ENCODE measurements at places on chromosomes 7 and 10.

- no peak for DNase-seq
Observed at GRCh38 chr7:69693042-69693441, 94.8 kb downstream of the AUTS2 start.

DNA sequence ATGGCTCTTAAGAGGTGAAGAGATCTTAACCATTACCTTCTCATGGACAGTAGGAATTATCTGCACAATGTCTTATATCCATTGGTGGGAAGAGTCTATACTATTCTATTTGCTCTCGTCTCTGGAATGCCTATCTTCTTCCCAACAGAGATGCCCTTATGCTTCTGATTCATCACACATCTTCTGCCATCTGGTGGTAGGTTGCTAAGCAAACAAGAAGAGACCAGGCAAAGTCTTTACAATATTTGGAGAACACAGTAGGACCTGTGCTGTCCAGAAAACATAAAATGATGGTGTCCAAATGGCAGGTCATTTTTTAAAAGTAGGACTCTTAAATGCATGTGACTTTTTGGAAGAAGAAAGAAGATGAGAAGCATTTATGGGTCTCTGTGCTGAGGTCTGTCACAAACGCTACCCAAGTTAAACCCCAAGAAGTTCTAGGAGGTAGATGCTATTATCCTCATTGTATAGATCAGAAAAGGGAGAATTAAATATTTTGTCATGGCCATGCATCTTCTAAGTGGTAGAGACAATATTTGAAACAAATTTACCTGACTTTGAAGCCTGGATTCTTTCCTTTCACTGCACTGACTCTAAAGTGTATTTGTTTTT, 67.8 kb upstream of the NXPH1 start:
- DNase-seq: no peak

DNA sequence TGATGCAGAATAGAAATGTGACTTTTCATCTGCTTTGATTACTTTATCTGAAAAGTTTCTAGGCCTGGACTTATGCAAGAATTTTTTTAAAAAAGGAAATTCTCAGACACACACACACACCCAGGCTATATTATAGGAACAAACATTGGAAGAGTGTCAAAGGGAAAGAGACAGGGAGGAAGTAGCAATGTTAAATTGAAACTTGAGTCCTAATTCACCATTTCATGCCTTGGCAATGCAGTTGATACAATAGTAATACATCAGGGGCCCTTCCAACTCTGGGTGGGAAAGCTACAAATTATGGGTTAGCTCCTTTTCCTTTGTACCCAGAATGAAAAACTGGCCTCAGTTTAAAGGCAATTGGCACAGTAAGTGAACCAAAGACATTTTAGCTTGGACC, 258.0 kb upstream of the LYZL1 start:
- no peak for DNase-seq

DNA sequence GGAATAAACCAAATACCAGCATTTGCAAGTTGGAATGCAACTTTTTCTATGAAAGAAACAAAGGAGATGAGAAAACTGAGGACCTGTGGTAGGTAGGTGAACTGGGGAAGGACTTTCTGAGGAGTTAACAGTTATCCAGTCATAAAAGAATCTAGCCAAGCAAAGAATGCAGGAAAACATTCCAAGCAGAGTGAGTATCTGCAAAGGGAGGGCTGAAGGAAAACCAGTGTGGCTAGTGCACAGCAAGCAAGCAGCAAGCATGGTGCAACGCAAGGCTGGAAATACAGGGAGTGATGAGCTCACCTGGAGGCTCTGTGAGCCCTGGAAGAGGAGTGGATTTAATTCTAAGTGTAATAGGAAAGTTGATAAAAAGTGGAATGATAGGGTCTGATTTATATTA, 44.0 kb downstream of the RTKN2 start:
- no peak for DNase-seq

DNA sequence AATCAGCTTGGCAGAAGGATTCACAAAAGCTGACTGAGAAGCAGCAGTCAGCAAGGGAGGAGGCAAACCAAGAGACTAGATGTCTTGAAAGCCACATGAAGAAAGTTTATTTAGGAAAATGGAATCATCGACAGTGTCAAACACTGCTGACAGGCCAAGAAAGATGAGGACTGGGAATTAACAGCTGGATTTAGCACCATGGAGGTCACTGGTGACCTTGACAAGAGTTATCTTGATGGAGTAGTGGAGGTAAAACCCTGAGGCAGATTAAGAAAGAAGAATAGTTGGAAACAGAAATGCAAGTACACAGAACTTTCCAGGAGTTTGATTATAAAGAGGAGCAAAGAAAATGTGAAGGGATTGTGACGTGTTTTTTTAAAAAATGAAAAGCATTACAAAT, 51.5 kb downstream of the LMBR1 start:
- no peak for DNase-seq

- DNase-seq: no peak
Observed at GRCh38 chr10:6231146-6231545, 28.4 kb downstream of the PFKFB3 start.

DNA sequence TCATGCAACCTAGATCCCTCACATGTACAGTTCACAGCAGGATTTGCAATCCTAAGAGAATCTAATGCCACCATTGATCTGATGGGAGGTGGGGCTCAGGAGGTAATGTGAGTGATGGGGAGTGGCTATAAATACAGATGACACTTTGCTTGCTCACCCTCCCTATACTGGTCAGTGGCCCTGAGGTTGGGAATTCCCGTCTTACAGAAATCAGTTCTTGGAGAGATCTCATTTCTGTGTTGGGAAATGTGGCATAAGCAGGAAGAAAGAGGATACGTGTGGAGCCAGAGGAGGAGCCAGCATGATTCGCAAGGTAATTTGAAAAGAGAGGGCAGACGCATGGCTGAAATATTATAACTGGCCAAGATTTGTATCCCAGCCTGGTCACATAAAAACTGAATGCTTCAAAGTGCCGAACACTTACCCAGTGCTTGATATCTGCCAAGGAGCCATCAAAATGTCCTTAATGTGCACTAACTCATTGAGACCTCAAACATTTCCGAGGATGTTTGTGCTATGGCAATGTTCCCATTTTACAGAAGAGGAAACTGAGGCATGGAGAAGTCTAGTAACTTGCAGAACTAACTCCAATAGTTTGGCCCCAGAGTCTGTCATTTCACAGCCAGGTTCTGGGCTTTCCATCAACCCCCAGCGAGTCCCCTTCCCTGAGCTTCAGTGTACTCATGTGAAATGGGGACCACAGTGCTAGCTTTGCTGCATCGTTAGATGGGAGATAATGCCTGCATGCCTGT, 5.5 kb upstream of the IKZF1 start:
- DNase-seq: no peak

- DNase-seq: no peak
Observed at GRCh38 chr10:95225136-95225535, 31.1 kb downstream of the ACSM6 start.

GRCh38 chr10:103736044-103736443, 119.3 kb downstream of the SH3PXD2A start:
- DNase-seq: no peak

- DNase-seq: no peak
Observed at GRCh38 chr7:11833431-11833830, 1.4 kb upstream of the THSD7A start.

GRCh38 chr10:59108296-59108870, 68.1 kb upstream of the PHYHIPL start:
- DNase-seq: no peak

DNA sequence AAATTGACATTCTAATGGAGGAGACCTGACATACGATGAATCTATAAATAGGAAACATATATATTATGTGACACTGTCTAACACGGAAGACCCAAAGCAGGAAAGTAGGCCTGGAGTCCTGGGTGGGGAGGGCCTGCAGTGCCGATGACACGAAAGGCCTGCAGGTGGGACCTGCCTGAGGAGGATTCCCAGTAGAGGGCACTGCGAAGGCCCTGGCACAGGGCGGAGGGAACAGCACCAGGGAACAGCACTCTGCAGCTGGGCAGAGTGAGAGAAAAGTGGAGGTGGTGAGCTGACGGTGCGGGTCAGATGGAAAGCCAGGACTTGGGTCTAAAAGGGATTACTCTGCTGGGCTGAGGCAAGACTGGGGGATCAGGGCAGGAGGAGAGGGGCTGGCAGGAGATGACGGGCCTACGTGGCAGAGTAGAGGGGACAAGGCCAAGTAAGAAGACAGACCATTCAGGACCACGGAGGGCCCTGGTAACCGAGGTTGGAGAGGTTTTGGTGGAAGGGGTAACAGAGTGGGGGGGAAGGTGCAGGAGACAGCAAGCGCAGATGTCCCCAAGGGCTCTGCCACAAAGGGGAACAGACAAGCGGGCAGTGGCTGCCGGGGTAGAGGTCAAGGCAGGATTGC, 8.1 kb downstream of the ZNF746 start:
- DNase-seq: no peak

DNA sequence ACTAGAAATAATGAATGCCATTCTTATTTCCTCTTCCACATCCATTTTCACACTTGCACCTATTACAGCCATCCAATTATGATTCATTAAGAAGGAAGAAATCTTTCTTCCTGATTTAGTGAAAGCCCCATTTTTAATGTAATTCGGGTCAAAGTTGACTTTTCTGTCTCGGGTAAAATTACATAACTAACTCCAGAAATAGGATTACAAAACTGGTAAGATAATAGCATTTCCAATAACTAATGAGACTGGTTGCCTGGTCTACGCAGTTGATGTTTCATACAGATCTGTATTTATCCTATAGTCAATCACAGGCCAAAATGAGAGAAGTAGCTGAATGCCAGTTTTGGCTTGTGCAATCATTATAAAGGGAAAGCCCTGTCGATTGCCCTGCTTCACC, 651.5 kb upstream of the NRP1 start:
- no peak for DNase-seq

GRCh38 chr7:12861070-12861469, 173.6 kb downstream of the ARL4A start:
- no peak for DNase-seq

GRCh38 chr7:27202018-27202861, 2.3 kb upstream of the HOXA13 start:
- DNase-seq: no peak

- no peak for DNase-seq
Observed at GRCh38 chr7:80263821-80264220, 129.2 kb downstream of the GNAI1 start.

- DNase-seq: no peak
Observed at GRCh38 chr10:130138479-130138866, 2.3 kb downstream of the GLRX3 start.

DNA sequence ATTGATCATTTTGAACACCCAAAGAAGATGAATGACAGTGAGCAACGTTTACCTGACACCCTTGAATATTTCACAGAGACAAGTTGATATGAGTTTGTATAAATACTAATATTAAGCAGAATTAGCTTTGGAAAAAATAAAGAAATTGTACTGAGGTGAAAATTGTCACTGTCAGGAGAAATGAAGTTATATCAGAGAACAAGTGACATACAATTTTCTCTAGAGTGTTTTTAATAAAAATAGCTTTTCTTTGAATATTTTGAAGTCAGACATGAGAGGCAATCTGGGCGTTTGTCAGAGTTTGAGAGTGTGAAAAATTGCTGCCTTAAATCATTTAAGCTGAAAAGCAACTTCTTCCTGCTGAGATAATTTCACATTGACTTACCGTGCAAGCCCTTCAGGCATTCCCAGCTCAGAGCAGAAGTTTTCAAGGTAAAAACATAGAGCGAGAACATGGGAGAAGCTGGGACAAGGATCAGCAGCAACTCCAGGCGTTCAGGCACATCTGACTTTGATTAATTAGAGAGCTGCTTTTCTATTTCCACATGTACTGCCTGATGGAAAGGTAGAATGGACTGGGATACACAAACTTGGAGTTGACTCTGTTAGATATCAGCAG, 535.9 kb downstream of the TFEC start:
- no peak for DNase-seq

DNA sequence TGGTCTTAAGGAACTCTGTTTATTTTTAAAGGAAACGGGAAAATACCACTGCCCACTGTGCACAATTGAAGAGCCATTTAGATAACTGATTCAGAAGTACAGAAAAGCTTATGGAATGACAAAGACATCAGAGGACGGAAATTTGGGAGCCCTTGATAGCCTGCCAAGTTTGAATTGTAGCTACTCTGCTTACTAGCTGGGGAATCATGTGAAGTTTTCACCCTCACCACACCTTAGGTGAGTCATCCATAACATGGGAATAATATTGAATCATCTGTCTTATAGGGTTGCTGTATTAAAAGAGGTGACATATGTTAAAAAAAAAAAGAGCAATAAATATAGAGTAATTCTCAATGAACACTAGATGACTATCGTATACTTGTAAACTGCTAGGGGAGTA, 1104.2 kb downstream of the GATA3 start:
- DNase-seq: no peak

DNA sequence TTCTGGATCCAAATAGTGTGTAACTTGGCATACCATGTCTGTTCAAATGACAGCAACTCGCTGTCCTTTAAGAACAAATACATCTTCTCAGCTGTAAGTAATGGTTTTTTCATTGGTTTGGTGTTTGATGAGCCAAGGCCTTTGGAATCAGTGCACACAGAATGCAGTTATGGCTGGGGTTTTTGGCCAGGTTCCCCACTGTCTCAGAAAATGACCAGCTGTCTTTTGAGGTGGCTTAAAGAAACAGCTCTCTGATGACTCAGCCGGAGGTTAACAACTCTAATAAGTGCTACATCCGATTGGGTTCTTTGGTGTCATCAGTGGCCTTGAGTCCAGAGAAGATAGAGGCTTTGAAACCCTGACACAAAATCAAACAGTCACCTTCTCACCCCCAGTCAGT, 688.4 kb downstream of the REEP3 start:
- DNase-seq: no peak

- no peak for DNase-seq
Observed at GRCh38 chr10:34813626-34814222, 1.4 kb downstream of the PARD3 start.

DNA sequence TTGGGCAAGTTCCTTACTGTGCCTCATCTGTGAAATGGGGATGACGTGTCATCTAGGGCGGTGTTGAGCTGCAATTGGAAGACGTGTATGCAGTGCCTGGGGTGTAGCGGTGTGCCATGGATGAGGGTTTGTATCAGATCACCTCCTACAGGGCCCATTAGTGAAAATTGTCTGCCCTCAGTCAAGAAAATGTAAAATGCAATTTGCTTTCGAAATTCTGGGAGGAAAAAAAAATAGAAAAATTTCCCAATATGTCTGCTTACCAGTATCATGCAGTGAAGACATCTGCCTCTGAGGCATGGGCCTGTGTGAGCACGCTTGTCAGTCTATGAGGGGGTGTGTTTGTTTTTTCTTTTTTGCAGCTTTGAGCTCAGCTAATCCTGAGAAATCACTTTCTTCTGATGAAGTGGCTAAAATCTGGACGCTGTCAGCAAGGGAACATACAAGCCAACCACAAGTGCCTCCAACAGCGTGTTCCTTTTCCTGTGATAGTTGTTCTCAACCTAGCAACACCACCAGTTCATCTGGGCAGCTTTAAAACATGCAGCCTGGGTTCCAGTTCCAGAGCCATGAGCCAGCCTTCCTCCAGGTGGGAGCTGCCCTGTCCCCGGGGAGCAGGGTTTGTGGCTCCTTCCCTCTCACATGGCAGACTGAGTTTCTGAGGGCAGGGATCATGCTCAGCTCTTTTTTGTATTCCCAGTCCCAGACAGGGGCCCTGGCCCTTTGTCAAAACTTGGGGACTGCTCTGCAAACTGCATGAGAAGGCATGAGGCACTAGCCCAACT, 10.3 kb downstream of the FAM241B start:
- no peak for DNase-seq

- no peak for DNase-seq
Observed at GRCh38 chr10:129279446-129280154, 187.4 kb upstream of the MGMT start.

GRCh38 chr10:86862373-86862772, 95.0 kb downstream of the MMRN2 start:
- DNase-seq: no peak
